ENCODE measurements at places on chromosomes 5 and 9.

DNA sequence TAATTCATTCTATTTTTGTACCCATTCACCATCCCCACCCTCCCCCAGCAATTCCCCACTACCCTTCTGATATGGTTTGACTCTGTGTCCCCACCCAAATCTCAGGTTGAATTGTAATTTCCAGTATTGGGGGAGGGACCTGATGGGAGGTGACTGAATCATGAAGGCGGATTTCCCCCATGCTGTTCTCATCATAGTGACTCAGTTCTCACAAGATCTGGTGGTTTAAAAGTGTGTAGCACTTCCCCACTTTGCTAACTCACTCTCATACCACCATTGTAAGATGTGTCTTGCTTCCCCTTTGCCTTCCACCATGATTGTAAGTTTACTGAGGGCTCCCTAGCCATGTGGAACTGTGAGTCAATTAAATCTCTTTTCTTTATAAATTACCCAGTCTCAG lies 25.9 kb upstream of the TESK1 start:
- no peak for DNase-seq

DNA sequence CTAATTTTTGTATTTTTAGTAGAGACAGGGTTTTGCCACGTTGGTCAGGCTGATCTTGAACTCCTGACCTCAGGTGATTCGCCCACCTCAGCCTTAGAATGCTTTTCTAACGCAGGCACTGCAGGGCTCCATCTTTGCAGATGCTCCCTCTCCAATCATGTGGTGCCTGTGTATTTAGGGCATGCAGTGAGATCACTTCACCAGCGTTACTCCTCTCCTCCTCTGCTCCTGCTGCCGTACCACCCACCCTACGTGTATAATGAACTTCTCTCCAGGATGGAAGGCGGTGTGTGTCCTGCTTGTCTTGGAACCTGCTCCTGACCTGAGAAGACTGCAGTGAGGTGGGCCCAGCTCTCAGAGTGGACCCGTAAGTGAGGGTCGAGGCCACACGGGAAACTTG lies 13.6 kb upstream of the CFAP157 start:
- no peak for DNase-seq

- DNase-seq = no peak
Observed at GRCh38 chr5:132591145-132591544, 34.4 kb downstream of the RAD50 start.

- DNase-seq = no peak
Observed at GRCh38 chr5:173451031-173451430, 122.8 kb upstream of the STC2 start.

DNA sequence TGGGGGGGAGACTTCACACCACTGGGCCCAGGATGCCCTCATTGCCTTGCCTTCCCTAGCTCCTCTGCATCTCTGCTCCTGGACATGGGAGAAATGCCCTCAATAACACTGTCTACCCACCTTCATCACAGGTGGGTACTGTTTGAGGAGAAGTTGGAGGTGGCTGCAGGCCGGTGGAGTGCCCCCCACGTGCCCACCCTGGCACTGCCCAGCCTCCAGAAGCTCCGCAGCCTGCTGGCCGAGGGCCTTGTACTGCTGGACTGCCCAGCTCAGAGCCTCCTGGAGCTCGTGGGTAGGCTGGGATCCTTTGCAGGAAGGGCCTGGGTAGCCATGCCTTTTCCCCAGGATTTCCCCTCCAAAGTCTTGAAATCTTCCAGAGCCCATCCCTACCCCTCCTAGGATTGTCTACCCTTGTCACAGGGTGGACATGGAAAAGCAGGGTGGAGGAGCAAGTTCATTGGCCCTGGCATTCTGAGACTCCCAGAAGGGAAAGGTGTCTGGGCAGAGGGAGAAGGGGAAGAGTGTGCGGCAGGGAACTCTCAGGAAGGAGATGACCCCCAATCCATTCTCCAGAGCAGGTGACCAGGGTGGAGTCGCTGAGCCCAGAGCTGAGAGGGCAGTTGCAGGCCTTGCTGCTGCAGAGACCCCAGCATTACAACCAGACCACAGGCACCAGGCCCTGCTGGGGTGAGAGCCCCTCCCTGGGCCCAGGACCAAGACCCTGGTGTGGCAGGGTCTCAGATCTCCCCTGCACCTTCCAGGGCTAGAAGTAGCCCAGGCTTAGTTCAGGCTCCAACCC lies 886 bp downstream of the SLC4A9 start:
- no peak for DNase-seq

GRCh38 chr9:98070704-98071103 lies 14.2 kb downstream of the NANS start:
- no peak for DNase-seq

GRCh38 chr5:114316167-114316566 lies 45.7 kb upstream of the KCNN2 start:
- DNase-seq = no peak

- no peak for DNase-seq
Observed at GRCh38 chr9:34443976-34444375, 14.4 kb downstream of the FAM219A start.

- no peak for DNase-seq
Observed at GRCh38 chr9:137564817-137565411, 13.2 kb downstream of the MRPL41 start.

GRCh38 chr5:173688703-173689102 lies 72.3 kb upstream of the BOD1 start:
- no peak for DNase-seq

DNA sequence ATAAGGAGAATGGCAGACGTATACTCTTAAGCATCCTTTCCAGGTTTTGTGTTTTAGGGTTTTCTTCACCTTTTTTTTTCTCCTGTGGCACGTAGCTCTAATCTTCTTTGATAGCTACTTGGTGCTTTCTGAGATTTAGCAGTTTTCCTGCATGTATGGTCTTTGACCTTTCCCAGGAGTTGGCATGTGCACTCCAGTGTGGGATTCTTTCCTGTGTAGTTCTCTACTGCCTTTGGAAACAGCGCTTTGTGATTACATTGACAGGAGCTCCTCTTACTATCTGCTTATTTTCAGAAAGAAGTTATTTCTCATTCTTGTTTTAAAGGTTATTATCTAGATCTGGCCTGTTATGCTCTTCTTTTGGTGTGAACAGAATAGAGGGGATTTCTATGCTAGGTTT lies 65.5 kb downstream of the UNC13B start:
- no peak for DNase-seq

DNA sequence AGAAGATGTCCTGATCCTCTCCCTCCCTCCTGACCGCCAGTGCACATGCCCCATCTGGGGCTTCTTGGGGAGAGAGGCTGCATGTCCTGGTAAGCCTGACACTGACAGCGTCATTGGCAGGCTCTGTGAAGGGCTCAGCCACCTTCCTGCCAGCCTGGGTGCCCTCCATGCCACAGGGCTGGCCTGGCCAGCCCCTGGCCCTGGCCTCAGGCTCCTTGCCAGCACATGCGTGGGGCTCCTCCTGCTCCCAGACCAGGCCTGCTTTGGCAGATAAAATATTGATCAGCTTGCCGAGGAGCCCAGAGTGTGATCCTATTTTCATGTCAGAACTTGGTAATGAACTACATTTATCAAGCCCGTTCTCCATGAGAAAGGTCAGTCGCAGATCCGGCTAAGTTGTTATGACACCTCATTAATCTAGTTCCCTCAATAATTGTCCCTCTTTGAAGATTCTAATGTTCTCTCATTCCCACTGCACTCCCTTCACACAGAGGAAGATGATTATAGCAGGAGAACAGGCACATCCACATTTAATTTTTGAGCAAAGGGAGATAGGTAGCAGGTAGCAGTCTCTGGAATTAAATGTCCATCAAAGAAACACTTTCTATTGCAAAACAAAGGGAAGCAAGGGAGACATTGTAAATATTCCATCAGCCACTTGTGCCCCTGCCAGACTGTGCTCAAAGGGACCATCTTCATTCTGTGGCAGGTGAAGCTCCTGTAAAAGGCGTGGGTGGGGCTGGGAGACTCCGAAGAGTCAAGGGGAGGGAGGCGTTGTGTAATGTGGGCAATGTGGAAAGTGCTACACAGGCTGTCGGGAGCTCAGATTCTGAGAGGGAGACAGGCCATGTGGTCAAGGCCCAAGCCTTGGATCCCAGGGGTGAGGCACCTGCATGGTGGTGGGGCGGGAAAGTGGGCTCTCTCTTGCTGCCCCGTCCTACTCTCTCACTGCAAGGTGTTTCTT lies 272.0 kb downstream of the HSPA4 start:
- DNase-seq = no peak

- no peak for DNase-seq
Observed at GRCh38 chr5:157552650-157553049, 22.9 kb downstream of the ADAM19 start.

DNA sequence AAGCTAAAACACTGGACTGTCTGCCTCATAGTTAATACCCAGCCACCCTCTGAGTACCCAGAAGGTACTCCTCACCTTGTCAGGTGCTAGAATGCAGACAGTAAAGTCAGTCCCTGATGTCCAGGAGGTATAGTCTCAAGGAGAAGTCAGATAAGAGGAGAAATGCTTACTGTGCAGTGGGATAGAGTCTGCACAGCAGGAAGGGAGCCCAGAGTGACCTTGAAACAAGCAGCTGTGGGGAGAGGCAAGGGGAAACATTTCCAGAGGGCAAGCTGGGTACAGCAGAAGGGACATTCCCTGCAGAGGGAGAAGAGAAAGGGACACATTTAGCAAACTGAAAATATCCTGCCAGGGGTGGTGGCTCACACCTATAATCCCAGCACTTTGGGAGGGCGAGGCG lies 122.7 kb downstream of the GCNT1 start:
- no peak for DNase-seq

DNA sequence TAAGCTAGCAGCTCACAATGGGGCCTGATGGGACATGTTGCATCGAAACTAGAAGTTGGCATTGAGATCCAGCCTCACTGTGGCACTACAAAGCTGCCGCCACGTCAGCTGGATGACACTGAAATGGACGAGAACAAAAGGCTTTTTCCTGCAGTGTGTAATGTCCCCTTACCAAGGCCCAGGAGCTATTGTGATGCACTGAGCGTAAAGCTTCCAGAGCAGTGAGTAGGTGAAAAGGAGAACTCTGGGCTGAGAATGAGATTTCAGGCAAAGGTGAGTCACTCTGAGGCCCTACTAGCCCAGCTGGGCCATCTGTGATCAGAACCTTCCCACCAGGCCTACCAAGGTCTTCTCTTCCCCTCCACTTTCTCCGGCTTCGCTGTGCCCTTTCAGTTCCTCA lies 528.1 kb upstream of the KLF4 start:
- no peak for DNase-seq

- DNase-seq = no peak
Observed at GRCh38 chr5:131193106-131193505, 22.4 kb downstream of the LYRM7 start.

- no peak for DNase-seq
Observed at GRCh38 chr5:8340739-8341344, 471.9 kb downstream of the MTRR start.

DNA sequence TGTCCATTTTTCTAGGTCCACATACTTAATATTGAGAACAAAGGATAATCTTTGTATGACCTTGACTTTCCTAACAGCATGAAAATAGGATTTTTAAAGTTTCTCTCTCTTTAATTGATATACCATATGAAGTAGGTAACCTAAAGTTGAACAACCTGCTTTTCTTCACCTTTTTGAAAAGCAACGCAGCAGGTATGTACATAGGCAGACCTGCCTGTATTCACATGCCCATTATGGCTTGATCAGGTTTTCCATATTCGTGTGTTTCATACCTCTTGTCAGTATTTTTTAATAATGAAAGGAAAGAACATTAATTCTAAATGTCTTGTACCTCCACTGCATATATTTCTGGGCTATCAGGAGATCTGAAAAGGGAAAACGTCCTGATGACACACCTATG lies 1.5 kb upstream of the ADAMTSL1 start:
- DNase-seq = no peak

DNA sequence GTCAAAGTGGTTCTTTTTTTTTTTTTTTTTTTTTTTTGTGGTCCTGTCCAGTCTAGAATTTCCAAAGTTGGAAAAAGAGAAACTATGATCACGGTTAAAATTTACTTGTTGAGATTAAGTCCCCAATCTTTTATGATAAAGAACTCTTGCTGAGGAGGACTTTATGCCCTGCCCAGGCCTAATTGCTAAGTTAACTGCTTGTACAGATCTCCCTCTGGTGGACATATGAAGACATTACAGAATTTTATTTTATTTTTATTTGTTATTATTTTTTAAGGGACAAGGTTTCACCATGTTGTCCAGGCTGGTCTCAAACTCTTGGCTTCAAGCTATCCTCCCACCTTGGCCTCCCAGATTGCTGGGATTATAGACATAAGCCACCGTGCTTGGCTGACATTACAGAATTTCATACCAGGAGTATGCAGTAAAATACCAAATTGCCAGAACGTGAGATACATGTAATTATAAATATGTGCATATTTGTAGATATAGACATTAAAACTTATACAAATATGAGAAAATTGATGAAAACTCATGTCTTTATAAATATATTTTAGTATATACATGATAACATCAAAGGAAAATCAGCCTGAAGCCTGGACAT lies 91.2 kb downstream of the RFK start:
- DNase-seq = no peak

DNA sequence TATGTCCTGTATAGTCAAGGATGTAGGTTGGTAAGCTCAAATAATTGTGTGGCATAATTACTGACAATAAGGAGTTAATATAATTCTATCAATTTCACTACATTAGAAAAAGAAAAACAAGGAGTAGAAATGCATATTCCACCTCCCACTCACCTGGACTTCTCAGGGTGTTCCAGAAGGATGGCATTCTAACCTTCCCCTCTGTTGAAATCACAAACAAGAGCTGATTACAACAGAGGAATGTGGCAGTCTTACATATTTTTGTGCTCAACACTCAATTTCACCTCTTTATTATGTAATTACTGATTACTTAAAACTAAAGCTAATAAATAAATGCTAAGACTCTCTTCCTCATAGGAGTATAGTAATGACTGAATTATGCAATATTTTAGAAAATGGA lies 745.3 kb downstream of the DTWD2 start:
- DNase-seq = no peak

GRCh38 chr9:134189145-134189469 lies 24.7 kb upstream of the RNU6ATAC start:
- no peak for DNase-seq

DNA sequence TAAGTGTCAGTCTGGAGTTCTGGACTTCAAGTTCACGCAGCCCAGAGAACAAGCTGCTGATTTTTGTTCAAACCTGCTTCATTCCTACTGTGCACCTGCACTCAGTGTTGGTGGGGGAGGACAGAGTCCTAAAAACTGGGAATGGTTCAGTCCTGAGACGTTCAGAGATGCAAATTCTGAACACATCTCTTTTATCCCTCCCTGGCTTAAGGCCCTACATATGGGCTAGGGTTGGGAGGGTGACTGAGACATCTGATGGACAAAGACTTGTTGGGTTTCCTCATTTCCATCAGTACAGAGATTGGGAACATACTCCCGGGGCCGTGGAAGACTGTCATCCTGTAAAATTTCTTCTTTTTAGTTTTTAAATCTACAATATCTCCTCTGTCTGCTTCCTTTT lies 83.0 kb upstream of the TTC23L start:
- no peak for DNase-seq

DNA sequence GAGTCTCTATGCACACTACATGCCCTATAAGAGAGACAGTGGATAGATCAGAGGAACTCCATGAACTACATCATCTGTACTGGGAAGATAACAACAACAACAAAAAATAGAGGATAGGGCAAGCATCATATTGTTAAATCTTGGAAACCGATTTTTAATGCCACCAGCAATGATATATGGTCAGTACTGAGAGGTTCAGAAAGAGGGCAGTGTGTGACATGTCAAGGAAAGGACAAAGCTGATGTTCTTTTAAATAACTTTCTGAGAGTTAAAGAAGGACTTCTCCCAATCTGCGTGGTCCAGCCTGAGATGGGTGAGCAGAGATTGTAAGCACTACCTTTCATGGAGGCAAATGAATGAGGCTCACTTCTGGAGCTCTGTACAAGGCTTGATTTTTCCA lies 62.0 kb upstream of the PHF24 start:
- DNase-seq = no peak

All from T-helper 2 cell (primary cell).